Stimulated activated CD4-positive, alpha-beta T cell treated with anti-CD3 and anti-CD28 coated beads, Interleukin-15, amount 100 ng/mL, for 48 hours (primary cell): ENCODE measurements at places on chromosomes 4 and X.

DNA sequence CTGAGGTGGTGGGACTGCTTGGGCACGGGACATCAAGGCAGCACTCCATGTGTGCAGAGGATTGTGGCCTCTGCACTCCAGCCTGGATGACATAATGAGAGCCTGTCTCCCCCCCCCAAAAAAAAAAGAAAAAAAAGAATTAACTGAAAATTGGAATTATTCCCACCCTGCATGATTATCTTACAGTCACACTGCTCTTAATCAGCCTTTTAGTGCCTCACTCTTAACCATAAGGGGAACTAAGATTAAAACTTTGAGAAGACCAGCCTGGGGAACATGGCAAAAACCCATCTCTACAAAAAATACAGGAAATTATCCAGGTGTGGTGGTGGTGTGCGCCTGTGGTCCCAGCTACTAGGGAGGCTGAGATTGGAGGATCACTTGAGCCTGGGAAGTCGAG, 94.6 kb downstream of the UBE2K start:
- DNase-seq = no peak

GRCh38 chr4:11546391-11547175, 117.9 kb upstream of the HS3ST1 start:
- no peak for DNase-seq

DNA sequence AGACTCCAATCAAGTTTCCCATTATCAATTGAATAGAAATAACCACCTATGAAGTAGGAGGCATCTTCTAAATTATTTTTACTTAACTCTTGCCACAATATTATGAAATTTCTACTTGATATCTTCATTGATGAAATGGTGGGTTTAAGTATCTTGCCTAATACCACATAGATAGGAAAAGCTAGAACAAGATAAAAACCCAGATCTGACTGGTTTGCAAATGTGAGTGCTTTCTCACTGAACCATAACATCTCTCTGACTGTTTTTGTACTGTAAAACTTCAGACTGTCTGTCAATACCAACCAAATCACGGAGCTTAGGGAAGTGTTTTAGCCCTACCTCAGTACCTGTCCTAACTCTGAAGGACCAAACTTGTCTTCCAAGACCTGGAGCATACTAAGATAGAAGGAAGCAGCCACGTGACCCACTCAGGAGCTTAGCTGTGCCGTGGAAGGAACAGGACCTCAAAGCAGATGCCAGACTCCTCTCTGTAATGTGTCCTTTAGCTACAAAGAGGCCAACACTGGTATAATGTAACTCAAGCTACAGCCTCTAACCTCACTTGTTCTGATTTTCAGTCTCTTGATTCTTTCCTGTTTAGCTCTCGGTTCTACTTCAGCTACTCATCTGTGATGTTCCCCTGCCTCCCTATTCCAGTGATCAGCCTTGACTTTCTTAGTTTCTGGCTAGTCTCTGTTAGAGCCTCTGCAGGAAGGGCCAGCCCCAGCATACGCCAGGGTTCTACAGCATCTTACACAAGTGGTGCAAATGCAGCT, 84.4 kb downstream of the LRP2BP start:
- DNase-seq = no peak

GRCh38 chr4:54539500-54540029, 118.2 kb upstream of the KIT start:
- DNase-seq = no peak

DNA sequence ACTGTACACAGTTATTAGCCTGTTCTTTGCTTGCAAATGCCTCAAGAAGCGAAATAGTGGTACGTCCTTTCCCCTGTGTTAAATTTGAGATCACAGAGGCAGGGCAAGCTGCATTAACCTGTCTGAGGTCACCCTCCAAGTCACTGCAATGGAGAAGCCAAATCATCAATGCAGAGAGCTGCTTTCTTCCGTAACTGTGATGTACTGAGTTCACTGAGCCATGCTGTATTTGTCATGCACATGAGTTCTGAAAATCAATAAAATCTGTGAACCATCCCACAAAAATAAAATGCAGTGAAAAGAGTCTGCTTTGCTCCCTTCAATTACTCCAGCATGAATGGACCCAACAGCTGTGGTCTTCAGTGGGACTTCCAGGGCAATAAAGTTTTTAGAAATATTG, 393.5 kb downstream of the KCNIP4 start:
- DNase-seq = no peak

GRCh38 chr4:154854362-154854761, 73.3 kb downstream of the RBM46 start:
- no peak for DNase-seq

- no peak for DNase-seq
Measured at GRCh38 chr4:61298178-61298740, 98.1 kb downstream of the ADGRL3 start.

DNA sequence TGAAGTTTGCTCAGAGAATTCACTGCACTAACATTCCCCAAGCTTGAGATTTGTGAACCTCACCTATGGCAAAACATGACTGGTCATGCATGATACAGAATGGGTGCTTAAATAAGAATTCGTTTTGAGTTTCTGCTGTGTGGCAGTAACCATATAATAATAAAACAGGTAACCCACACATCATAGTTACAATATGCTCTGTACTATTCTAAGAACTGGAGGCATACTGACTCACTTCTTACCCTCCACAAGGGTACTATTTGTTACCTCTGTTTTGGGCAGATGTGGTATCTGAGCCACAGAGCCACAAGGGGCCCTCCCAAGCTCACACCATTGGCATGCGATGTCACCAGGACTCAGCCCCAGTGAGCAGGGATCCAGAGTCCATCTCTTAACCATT, 17.6 kb downstream of the SLC2A9 start:
- DNase-seq = no peak

DNA sequence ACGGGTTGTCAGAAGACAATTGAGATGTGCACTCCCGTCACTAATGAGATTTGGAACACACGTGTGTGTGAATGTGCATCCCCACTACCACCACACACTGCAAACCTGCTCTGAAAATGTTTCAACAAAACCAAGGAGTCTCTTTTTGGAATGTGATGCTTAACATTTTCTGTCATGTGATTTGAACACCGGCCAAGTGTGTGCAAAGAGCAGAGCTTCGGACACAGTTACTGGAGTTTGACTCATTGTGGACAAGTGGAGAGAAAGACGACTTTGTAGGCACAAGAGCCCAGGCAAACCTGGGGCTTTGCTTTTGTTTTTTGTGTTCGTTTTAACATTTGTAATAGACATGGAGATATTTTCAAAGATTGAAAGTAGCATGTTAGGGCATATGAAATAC, 49.2 kb downstream of the CCKAR start:
- no peak for DNase-seq

GRCh38 chrX:150690126-150690525, 3.1 kb upstream of the MTMR1 start:
- no peak for DNase-seq

DNA sequence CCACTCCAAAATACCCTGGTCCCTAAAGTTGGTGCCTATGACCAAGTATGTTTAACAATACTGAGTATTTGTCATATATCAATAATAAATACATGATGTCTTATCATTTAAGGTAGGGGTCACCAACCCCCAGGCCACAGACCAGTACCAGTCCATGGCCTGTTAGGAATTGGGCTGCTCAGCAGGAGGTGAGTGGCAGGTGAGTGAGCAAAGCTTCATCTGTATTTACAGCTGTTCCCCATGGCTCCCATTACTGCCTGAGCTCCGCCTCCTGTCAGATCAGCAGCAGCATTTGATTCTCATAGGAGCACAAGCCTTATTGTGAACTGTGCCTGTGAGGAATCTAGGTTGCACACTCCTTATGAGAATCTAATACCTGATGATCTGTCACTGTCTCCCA, 126.2 kb downstream of the HNRNPD start:
- DNase-seq = no peak

GRCh38 chrX:127947450-127947849, 104.8 kb downstream of the ACTRT1 start:
- DNase-seq = no peak

GRCh38 chr4:70564033-70564432, 28.0 kb upstream of the AMBN start:
- no peak for DNase-seq

GRCh38 chr4:5045097-5045496, 6.2 kb upstream of the STK32B start:
- DNase-seq = no peak

- no peak for DNase-seq
Measured at GRCh38 chr4:73653695-73654106, 33.5 kb upstream of the RASSF6 start.

GRCh38 chr4:86264241-86264640, 95.6 kb downstream of the MAPK10 start:
- no peak for DNase-seq

DNA sequence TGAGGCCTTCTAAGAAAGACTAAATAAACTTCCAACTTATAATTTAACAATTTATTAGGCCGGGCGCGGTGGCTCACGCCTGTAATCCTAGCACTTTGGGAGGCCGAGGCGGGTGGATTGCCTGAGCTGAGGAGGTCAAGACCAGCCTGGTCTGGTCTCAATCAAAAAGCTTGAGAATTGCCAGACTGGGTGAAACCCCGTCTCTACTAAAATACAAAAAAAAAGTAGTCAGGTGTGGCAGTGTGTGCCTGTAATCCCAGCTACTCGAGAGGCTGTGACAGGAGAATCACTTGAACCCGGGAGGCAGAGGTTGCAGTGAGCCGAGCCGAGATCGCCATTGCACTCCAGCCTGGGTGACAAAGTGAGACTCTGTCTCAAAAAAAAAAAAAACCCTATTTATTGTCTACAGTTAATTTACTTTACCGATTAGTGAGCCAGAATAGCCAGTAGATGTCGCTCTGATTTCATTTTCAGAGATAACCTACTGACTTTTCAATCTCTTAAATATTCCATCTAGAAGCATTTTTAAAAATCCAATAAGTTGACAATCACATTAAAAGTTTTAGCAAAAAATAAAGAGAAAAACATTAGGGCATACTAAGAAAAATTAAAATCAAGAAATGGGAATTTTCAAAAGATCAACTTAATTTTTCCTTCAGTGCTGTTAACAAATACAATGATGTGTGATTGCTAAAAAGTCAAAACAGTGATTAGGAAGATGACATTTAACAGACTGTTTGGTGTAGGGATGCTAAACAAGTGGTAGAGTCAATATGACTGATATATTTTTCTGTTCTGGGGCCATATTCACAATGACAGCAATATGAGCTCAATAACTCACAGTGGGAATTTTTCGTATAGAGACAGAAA, 4.3 kb upstream of the SHROOM3 start:
- no peak for DNase-seq

- no peak for DNase-seq
Measured at GRCh38 chr4:140331245-140331644, 42.2 kb upstream of the SCOC start.

DNA sequence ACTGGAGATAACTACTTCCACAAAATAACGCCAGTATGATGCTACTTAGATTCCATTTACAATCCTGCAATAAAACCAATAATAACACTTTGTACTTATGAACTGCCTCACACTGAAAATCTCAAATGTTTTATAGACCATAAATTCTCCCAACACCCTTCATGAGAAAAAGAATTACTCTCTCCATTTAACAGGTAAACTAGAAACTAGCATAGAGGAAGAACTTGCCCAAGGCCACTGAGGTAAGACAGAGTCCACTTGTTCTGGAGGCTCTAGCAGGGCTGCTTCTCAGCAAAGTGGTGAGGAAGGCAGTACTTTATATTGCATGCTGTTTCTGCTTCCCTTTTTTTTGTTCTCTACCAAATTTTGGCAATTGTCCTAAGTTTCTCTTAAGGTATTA, 11.5 kb upstream of the BMP3 start:
- DNase-seq = no peak

GRCh38 chrX:46295963-46296362, 249.3 kb downstream of the ZNF674 start:
- no peak for DNase-seq

DNA sequence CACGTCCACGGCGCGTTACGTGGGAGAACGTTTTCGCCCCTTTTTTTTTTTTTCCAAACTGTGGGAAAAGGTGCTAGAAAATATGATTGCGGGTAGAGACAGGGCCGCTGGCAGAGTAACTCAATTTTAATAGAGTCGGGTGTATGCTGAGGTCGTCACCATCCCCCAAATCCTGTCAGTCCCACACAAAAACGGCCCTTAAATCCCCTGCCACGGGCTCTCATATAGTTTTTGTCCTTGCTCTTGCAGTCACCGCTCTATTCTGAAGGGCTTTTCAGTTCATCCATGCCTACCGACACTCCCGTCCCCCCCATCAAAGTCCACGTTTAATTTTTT, 796 bp upstream of the MED14 start:
- DNase-seq = no peak

DNA sequence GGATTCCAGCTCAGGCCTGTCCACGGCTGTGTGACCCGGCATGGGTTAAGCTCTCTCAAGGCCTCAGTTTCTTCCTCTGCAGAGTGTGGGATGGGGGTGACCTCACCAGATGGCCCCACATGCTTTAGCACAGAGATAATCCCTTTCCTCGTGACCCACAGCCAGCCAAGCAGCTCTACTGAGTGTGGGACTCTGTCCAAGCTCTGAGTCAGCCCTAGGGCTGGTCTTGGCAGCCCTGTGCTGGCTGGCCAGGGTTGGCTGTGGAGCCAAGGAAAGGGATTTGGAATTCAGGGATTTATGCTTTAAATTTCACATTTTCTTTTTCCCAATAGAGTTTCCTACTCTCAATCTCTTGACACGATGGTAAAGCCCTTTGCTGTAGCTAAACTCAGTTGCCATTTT, 19.7 kb upstream of the SPON2 start:
- no peak for DNase-seq
